Heart right ventricle (tissue), 16 donors: ENCODE measurements at places on chromosomes 1 and 21.

DNA sequence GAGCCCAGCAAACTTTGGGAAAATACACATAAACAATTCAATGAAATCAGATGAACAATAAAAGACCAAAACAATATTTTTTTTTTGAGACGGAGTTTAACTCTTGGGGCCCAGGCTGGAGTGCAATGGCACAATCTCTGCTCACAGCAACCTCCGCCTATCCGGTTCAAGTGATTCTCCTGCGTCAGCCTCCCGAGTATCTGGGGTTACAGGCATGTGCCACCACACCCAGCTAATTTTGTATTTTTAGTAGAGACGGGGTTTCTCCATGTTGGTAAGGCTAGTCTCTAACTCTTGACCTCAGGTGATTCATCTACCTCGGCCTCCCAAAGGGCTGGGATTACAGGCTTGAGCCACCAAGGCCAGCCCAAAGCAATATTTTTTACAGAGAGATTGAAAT, 1588.5 kb downstream of the BRINP3 start:
- DNase-seq: no peak

DNA sequence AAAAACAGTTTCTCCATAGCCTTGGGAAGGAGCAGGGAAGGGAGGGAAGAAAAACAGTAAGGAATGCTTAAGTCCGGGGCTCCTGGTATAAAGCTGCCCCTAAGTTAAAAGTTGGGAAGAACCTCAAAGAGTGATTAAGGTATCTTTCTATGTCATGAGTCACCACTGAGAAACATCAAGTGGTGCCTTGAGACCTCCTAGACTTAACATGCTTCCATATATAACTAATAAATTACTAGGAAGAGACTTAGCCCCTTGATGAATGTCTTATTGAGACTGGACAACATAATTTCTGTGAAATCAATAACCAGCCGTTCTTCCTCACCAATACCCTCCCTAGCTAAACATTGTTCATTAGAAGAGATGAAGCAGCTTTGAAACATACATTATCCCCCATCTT, 121.8 kb upstream of the SLC44A3 start:
- DNase-seq: no peak

DNA sequence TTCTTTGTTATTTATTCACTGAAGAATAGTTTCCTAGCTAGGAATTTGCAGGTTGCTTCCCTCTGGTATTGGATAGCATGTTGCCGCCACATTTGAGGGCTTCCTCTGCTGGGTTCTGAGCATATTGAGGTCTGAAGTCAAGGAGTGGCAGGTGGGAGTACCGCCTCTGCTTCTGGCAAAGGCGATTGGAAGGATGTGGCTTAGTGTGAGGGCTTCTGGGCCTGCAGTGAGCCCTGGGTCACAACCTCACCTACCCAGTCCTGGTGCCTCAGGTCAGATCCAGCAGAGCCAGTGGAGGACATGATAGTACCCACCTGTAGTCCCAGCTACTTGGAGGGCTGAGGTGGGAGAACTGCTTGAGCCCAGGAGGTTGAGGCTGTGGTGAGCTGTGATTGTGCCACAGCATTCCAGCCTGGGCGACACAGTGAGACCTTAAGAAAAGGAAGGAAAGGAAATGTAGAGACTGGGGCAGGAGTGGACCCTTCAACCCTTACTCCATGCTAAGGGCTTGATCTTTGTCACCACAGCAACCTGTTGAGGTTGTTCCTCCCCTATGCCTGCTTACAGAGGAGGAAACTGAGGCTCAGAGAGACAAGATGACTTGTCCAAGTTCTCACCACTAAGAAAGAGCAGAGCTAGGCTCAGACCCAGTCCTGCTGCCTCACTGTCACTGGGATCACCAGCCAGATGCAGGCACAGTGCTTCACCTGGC, 22.8 kb downstream of the A3GALT2 start:
- DNase-seq: no peak

DNA sequence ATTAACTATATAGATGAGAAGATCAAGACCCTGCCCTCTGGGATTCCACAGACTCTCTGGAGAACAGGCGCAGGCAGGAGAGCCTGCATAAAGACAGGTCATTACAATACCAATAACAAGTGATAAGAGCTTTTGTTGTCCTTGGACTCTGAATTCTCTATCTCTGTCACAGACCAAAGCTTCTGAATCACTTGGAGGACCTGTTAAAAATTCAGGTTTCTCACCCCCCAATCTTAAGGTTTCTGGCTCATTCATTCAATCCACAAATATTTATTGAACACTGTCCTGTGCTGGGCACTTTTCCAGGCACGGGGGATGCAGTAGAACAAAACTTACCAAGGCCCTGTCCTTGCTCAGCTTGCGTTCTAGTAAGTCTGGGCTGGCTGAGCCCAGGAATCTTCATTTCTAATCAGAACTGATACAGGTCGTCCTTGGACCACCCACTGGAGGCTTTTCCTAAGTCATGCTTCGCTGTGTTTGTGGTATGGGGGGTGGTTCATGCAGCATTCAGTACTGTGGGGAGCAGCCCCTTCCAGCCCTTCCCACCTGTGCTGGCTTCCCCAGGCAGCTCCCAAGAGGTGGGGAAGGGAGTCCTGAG, 1.4 kb downstream of the EFNA4 start:
- DNase-seq: no peak

GRCh38 chr1:231566496-231566895, 38.0 kb downstream of the TSNAX start:
- no peak for DNase-seq

DNA sequence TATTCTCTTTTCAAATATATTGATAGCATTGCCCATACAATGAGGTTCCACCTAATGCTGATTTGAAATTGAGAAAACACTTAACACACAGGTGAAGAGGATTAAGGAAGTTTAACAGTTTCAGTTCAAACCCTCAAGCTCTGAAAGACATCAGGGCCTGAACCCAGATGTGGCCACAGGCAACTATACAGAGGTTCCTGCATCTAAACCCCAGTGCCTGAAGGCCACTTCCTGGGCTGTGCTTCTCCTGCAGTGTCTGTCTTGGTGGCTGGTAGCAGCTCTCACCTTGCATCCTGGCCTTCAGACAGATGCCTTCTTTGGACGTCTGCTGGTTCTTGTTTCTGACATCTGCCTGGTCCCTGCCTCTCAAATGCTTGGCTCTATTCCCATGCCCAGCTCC, 25.1 kb upstream of the NGF start:
- no peak for DNase-seq

DNA sequence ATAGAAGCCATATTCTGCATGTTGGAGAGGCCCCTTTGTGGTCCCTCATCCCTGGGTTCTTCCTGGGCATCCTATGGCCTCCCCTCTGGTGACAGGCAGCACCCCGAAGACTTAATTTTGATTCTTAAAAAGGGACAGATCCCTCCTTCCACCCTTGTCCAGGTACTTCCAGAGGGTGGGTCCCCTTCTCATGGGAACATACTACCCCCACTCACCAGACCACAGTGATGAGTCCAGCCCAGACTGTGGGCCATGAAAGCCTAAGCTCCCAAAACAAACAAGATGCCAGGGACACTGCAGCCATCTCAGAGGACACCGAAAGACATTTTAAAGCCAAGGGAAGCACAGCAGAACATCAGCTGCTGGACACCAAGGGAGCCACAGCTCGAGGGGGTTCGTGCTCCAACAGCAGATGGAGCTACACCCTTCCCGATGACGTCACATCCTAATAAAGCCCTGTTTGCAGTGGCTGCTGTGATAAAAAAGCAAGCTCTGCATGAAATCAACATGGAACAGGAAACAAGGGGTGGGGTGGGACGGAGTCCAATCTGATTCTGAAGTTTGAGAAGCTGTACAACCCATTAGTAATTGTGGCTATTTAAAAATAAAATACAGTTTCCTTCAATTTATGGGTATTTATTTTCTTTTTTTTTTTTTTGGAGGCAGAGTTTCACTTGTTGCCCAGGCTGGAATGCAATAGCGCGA, 32.4 kb downstream of the GNB1 start:
- DNase-seq: peak; percentile 67

- no peak for DNase-seq
Measured at GRCh38 chr21:38280454-38280853, 23.7 kb downstream of the KCNJ15 start.

DNA sequence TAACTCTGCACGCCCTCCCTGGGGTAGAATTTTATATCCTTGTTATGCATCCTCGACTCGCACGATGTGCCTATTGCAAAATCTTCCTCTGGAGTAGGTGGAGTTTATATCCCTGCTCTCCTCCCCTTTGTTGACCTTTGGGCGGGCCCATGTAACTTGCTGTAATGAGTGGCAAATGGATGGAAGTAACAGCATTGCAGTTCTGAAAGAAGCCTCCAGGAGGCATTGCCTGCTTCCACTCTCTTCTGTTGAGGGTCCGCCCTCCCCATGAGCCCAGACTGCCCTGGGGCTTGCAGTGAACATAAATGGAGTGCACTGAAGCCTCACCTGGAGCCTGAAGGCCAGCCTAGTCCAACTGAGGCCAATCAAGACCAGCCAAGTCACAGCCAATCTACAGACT, 62.2 kb upstream of the GRIK3 start:
- DNase-seq: no peak

DNA sequence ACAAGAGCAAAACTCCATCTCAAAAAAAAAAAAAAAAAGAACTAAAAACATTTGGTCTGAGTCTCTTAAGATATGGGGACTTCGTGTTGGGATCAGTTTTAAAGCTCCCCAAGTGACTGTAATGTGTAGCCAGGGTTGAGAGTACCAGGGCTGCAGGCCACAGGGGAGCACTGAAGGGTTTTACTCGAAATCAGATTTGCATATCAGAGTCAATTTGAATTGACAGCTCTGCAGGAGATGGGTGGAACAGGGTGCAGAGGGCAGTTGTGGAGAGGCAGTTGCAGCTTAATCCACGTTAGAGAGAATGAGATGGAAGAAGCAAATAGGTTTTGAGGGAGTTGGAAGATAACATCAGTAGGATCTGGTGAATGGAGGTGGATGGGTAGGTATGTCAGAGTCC, 20.6 kb upstream of the ELOA start:
- DNase-seq: no peak

- no peak for DNase-seq
Measured at GRCh38 chr1:23389837-23390321, 20.2 kb upstream of the ZNF436 start.

DNA sequence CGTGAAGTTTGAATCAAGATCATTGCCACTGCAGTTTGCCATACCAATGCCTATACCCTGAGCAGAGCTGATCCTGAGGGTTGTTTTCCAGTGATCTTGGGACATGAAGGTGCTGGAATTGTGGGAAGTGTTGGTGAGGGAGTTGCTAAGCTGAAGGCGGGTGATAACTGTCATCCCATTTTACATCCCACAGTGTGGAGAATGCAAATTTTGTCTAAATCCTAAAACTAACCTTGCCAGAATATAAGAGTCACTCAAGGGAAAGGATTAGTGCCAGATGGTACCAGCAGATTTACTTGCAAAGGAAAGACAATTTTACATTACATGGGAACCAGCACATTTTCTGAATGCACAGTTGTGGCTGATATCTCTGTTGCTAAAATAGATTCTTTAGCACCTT, 78.6 kb downstream of the FMN2 start:
- no peak for DNase-seq

DNA sequence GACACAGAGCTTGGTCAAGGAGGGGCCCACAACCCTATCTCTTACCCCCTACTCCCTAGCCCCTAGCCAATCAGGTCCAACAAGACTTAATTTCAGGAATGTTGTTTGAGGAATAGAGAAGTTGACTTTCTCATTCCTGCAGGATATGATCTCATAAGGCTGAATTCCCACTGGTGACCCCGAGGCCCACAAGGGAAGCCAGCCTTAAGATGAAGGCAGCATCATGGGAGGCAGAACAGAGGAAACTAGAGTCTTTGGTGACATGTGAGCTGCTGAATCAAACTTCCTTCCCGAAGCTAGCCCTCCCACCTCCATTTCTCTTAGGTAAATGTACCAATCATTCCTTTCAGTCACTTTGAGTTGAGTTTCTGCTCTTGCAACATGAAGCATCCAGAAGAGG, 9.1 kb upstream of the PDIK1L start:
- no peak for DNase-seq

DNA sequence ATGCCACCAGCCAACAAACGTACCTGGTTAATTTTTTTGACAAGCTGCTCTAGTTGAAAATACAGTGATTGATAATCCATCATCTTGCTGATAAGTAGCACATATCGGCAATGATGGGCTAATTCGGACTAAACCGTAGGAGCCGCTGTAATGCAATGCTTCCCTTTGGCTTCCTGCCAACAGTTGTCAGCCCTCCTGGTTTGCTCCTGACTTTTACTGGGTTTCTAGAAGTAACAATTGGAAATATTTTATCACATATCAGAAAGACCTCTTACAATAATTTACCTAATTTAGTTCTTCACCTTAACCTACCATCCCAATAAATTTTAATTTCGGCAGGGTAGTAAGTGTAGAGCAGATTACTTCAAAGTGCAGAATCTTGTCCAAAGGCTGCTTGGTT, 148.5 kb downstream of the DHRS3 start:
- DNase-seq: no peak

- DNase-seq: no peak
Measured at GRCh38 chr1:3714284-3714741, 37.9 kb upstream of the CCDC27 start.
